Muscle of arm (tissue), 14 donors: ENCODE measurements at places on chromosomes 13 and 19. TPM values are rescaled to one million over a fixed set of nuclear protein-coding genes. Genes with fewer than 3 reads are reported as not detected.

Gene HCST
- 6.4 TPM for polyA plus RNA-seq

Gene SMIM17
- polyA plus RNA-seq: 1.3 TPM

Gene STAP2
- polyA plus RNA-seq: 5.0 TPM

Gene PROSER1
- 24.5 TPM for polyA plus RNA-seq

Gene ALG11
- polyA plus RNA-seq: 26.9 TPM

Gene SHKBP1
- polyA plus RNA-seq: 15.4 TPM

Gene IRGC
- not detected for polyA plus RNA-seq

- DNase-seq: no peak
Observed at GRCh38 chr19:32421589-32422361, 16.2 kb downstream of the DPY19L3 start.

GRCh38 chr13:30615481-30615865 is 2.2 kb upstream of the USPL1 start:
- DNase-seq: no peak

DNA sequence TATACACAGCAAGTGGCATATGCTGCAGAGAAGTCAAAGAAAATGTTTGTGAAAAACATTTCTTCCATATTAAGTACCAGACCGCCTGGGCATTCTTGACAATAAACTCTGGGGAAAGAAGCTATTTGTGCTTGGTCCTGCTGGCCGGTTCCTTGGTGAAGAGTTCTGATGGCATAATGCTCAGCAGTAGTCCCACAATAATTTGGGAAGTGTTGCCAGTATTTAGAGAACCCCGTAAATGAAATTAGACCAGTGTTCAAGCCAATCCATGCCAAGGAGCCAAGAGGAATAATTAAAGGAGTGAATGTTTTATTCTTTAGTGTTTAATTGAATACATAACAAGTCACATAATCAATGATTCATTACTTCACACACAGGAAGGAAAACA is 6.3 kb downstream of the KCTD12 start:
- no peak for DNase-seq

GRCh38 chr13:53250272-53250875 is 221.8 kb downstream of the OLFM4 start:
- DNase-seq: peak; percentile 85

DNA sequence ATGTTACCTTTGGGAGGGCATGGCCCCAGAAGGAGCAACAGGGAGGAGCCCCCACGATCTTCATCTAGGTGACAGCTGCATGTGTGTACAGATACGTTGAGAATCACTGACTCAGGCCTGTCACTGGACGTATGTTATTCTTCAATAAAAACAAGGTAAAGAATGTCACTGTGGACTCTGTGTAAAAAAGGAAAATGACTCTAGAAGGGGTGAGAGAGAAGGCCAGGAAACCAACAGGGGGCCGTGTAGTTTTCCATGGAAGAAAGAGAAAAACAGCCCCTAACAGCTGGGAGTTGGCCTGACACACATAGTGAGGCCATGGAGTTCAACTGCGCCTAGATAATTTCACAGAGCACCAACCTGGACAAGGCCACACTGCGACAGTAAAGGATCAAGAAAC is 1.9 kb upstream of the LYPD3 start:
- DNase-seq: no peak

DNA sequence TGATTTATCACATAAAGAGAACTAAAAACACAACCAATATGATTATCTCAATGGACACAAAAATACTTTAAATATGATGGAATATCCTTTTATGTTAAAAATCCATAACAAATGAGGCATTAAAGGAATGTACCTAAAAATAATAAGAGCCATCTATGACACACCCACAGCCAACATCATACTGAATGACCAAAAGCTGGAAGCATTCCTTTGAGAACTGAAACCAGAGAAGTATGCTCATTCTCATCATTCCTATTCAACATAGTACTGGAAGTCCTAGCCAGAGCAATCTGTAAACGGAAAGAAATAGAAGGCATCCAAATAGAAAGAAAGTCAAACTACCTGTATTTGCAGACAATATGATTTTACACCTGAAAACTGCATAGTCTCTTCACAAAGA is 671.0 kb downstream of the SLITRK1 start:
- DNase-seq: no peak

DNA sequence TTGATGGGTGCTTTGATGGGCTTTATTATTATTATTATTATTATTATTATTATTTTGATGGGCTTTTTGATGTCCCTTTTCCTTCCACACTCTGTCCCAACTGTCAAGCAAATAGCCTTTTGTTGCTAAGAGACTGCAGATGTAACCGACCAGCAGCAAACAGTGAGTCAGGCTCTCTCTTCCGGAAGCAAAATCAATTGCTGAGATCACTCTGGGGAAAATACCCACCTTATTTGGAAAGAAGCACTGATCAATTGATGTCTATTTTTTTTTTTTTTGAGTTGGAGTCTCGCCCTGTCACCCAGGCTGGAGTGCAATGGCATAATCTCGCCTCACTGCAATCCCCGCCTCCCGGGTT is 2.9 kb downstream of the LDLR start:
- peak; percentile 47 for DNase-seq

- peak; percentile 77 for DNase-seq
Observed at GRCh38 chr13:50512474-50513299, 330.8 kb downstream of the DLEU7 start.

DNA sequence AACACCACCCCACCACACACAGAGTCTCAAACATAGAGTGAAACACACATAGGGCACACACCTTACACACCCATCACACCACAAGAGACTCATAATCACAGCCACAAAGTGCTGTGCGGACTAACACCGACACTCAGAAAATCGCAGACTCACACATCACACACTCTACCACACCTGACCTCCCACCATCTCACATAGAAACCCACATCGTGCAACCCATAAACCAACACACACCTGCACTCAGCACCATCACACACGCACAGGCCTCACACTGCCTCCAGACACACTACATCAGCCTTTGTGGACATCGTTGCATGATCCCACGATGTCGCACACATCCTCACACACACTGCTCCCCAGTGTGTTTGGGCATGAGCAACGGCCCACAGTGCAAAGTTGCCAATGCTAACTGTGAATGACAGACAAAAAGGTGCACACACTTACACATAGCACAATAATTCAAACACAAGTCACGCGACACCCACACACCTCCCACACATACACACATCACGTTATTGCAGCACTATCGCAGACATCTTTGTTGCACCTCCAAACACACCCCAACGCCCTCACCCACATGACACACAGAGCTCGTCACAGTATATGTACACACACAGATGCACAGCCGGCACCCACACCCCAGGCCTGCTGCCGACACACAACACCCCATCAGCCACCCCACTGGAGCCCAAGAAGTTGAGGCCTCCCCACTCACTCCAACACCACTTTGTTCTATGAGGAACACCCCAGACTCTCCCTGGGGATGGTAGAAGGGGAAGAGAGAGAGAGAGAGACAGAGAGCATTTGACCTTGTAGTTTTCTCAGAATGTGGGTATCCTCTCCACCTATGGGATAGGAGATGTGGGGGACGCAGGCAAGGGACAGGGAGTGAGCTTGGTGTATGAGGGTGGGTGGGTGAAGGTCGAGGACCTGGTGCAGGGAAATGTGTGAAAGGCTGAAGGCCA is 1.2 kb upstream of the ATP1A3 start:
- DNase-seq: no peak

- no peak for DNase-seq
Observed at GRCh38 chr19:13398780-13399726, 107.2 kb downstream of the CACNA1A start.

- DNase-seq: no peak
Observed at GRCh38 chr13:58547419-58547818, 915.9 kb downstream of the PCDH17 start.
